ENCODE measurements at places on chromosomes 12 and 14.

- DNase-seq: no peak
Measured at GRCh38 chr14:104291123-104292000, 153.0 kb downstream of the KIF26A start.

DNA sequence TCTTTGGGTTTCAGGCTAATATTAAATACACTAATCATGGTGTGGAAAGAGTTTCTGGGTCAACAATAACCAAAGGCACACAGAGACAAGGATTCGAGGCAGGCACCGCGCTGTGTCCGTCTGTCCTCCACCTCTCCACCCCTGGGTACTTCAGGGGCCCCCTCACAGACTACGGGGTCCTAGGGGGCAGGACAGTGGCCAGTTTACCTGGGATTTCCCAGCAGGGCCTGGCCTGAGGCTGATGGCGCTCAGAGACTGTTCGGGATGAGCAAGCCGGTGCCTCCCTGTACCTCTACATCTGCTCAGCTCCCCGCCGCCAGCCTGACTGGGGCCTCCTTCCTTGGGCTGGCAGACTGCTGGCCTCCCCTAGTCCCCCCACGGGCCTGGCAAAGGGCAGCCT, 18.1 kb upstream of the EIF5 start:
- DNase-seq: no peak

DNA sequence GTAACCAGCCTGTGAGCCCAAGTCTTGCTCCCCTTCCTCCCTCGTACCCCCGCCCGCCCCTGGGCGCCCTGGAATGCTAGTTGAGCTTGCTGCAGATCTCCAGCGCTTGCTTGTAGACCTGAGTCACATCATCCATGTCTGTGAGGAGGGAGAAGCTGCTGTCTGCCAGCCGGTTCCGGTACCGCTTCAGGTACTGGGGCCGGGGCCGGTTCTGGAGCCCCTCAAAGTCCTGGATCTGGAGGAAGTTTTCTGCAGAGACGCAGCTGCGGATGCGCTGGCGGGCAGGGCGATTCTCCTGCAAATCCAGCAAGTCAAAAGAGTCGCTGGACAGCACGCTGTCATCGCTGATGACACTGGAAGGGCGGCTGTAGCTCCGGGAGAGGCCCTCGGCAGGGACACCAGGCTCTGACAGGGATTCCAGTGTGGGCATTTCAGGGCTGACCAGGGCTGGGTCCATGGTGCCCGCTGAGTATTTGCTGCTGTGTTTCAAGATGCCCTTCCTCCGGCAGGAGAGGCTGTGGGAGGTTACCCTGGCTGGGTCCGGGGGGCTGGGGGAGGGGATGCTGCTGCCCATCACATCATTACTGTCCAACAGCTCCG, 71.9 kb downstream of the NUAK1 start:
- no peak for DNase-seq

- no peak for DNase-seq
Measured at GRCh38 chr12:85568395-85569103, 267.7 kb downstream of the RASSF9 start.

- DNase-seq: no peak
Measured at GRCh38 chr12:5173511-5174011, 129.9 kb downstream of the KCNA5 start.

- no peak for DNase-seq
Measured at GRCh38 chr12:49953961-49954846, 3.7 kb downstream of the AQP2 start.

GRCh38 chr14:66330916-66331315, 155.3 kb upstream of the CCDC196 start:
- DNase-seq: no peak

DNA sequence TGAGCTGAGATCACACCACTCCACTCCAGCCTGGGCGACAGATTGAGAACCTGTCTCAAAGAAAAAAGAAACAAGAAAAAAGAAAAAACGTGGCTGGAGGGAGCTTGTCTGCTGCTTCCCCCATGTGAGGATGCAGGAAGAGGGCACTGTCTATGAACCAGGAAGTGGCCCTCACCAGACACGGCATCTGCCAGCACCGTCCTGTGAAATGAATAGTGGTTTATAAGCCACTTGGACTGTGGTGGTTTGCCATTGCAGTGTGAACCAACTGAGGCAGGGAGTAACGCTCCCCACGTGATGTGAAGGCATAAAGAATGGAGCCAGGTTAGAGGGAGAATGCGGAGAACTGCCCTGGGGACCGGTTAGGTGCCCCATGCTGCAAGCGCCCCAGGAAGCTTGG, 4.5 kb upstream of the BRF1 start:
- DNase-seq: no peak

DNA sequence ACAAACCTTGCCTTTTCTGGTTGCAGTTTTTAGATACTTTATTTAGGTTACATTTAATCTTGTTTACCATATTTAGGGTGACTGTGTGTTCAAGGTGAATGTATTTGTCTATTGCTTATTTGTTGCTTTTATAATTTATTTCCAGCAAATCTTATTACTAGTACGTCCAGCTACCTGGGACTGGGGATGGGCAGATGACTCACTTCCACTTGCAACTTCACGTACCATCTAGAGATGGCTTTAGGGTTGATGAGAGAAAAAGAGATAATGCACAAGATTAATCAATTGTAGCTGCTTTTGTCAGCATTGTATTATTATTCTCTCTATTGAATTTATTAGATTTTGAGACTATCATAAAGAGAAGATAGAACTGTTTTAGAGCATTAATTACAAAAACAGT, 5.1 kb downstream of the MIPOL1 start:
- no peak for DNase-seq

GRCh38 chr12:91033251-91033650, 24.6 kb downstream of the KERA start:
- DNase-seq: no peak

- no peak for DNase-seq
Measured at GRCh38 chr12:66514581-66514980, 164.3 kb downstream of the GRIP1 start.

GRCh38 chr12:100348657-100349454, 8.0 kb upstream of the SLC17A8 start:
- no peak for DNase-seq

- no peak for DNase-seq
Measured at GRCh38 chr12:109952873-109953272, 43.3 kb downstream of the GIT2 start.

DNA sequence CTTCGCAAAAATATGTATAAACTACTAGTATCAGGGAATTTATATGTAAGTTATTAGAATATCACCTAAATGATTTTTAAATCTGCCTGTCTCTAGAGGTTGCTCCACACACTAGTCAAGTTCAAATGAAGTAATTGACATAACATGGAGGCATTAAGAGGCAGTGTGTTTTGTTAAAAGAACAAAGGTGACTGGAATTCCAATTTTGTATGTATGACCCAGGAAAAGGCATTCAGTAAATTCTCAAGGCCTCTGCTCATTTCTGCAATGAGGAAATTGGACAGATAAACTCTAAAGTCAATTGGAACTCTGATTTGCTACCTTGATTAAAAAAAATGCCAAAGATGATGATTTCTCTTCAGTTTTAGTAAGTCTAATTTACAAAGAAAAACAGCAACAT, 117.1 kb downstream of the NAV3 start:
- no peak for DNase-seq

GRCh38 chr12:71849109-71849851, 9.7 kb downstream of the TBC1D15 start:
- no peak for DNase-seq

- no peak for DNase-seq
Measured at GRCh38 chr12:56951582-56952339, 5.6 kb downstream of the RDH16 start.

- DNase-seq: no peak
Measured at GRCh38 chr14:73788701-73789551, 62.7 kb upstream of the PTGR2 start.

GRCh38 chr12:59652130-59652529, 56.3 kb downstream of the SLC16A7 start:
- no peak for DNase-seq

- DNase-seq: no peak
Measured at GRCh38 chr14:74208642-74209041, 30.6 kb upstream of the VSX2 start.

DNA sequence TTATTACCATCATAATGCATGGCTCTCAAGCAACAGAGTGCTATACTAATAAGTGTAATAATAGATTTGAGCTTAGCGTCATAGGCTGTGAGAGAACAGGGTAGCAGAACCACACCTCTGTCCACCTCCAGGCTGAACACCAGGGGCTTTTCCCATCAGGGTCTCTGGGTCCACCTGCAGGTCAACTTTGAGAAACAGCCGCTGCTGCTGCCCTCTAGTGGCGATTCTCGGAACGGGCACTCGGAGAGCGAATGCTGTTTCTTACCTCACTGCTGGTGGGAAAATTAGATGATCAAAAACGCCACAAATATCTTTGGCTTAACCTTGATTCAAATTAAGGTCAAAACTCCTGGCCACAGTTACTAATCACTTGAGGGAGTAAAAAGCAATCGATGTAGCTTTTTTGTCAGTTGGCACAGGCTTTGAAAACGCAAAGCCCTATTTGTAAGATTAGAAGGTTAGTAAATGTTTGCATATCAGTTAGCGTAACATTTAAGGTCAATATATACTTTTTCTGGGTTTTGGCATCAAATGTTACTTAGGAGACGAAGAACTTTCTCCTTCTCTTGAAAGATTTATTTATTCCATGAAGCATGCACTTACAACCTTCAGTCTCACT, 127.9 kb upstream of the TMEM132D start:
- peak; percentile 67 for DNase-seq

DNA sequence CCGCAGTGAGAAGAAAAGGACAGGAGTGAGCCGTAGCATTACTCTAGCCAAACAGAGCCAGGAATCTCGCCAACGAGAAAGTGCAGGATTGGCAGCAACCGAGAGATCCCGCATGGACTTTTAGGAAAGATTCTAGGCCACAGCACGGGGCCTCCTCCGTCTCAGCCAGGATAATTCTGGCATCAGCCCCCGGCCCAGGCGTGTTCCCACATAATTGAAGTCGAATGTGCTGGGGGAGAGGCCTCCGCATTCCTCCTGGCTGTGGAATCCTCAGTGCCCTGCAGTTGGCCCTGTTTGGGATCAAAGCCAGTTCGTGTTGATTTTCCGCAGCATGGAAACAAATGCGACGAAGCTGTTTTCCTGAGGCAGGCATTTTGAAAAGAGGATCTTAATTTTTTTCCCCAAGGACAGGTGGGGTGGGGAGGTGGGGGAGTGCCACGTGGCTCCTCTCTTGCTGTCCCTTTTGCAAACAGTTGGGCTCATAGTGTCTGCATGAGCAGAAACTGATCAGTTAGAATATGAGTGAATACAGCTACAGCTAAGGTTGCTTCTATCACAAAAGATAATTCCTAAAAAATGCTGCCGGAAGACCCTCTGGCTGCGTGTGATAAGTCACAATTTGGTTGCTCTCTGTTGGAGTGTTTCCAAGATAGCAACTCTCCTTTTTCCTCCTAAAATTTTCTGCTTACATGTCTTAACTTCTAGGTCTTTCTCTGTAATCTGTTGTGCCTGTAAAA, 37.3 kb upstream of the ATXN2 start:
- DNase-seq: no peak

- DNase-seq: no peak
Measured at GRCh38 chr14:96309133-96309895, 53.3 kb downstream of the BDKRB1 start.

- DNase-seq: no peak
Measured at GRCh38 chr14:66139432-66139831, 346.7 kb upstream of the CCDC196 start.

GRCh38 chr14:99728981-99729451, 44.9 kb downstream of the CYP46A1 start:
- DNase-seq: no peak

- no peak for DNase-seq
Measured at GRCh38 chr14:56310643-56311042, 192.4 kb downstream of the PELI2 start.

DNA sequence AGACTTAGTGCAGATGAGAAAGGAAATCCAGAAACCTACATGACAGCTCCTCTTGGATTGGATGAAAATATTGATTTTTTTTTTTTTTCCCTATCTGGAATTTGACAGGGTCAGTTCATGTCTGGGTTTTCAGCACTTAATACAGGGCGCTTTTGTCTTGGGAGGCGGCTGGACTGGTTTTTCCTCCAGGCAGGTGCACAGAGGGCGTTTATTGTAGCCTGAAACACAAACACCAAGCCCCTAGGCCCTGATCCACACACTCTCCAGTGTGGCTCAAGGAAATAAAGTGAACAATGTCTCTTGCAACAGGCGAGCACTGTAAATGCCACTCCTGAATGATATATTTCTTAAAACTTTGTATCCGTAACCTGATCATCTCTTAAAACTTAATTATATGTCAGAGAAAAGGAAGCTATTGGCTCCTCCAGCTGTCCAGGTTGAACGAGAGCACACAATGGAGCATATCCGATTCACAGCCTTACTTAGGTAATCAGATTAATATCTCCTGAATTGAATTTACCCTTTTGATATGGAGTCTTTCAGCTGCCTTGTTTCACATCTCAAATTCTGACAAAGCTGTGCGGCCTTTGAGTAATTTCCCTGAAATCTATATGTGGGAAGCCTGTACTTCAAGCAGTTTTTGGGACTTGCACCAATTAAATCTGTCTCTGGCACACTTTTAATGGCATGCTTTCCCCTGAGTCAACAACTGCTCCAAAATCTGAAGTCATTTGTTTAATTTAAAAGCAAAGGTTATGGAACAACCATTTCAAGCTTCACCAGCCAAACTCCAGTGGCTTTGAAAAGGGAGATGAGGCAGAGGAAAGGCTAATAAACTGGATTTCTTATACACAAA, 485.7 kb downstream of the ZFP36L1 start:
- DNase-seq: no peak

- no peak for DNase-seq
Measured at GRCh38 chr12:97567619-97568110, 105.1 kb downstream of the RMST start.

DNA sequence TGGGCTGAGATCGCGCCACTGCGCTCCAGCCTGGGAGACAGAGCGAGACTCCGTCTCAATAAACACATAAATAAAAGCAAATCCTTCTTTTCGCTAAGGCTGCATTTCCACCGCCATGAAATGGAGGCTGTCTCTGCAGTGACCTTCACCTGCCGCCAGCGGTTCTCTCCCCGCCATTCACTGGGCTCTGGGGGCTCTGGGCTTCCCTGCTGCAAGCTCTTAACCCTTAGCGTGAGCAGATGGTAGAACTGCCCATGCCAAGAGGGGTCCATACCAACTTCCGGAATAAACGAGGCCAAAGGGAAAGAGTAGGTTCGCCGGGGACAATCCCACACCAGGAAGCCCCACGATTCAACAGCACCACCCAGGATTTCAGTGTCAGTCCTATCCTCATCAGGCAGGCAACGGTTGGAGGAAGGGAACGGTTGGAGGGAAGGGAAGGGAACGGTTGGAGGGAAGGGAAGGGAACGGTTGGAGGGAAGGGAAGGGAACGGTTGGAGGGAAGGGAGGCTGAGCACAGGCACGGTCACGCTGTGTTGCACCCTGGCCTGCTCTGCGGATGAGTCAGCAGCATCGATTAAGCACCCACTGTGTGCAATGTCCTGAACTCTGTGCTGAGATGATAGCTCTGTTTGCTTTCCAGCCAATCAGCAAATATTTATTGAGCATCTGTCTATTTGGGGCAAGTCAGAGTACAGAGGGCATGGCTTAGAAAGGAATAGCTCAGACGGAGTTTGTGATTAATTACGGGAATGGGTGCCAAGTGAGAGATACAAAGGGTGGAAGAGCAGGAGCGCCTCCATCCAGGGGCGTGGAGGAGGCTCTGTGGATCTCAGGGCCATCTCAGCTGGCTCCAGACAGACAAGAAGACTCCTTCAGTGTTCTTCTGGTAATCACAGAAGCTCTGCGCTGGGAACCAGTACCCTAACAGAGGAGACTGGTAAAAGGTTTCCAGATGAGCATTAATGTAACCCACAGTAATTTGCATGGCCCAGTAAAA, 77.9 kb downstream of the NINJ2 start:
- no peak for DNase-seq

Measured in CD4-positive, alpha-beta T cell (primary cell).